Activated CD4-positive, alpha-beta T cell treated with anti-CD3 and anti-CD28 coated beads, Interleukin-2, amount 50 U/mL, for 16 hours (primary cell): ENCODE measurements at places on chromosomes 16 and 17.

DNA sequence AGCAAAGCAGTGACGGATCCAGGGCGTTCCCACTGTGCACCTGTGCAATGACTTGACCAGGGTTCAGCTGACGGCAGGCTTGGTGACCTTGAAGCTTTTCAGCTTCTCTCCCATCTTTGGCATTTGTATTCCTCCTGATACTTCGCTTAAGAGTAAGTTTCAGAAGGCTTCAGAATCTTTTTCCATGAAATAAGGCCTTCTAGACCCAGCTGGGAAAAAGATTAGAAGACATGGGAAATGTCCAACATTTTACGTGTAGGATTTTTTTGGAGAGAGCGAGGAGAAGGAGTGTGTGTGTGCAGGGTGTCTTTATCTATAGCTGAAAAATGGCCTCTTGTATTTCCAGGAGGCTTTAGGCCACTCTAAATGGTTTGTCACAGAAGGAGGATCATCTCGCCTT lies 104.1 kb downstream of the BANP start:
- no peak for DNase-seq

- DNase-seq = no peak
Measured at GRCh38 chr16:68387301-68387700, 61.0 kb downstream of the SMPD3 start.

DNA sequence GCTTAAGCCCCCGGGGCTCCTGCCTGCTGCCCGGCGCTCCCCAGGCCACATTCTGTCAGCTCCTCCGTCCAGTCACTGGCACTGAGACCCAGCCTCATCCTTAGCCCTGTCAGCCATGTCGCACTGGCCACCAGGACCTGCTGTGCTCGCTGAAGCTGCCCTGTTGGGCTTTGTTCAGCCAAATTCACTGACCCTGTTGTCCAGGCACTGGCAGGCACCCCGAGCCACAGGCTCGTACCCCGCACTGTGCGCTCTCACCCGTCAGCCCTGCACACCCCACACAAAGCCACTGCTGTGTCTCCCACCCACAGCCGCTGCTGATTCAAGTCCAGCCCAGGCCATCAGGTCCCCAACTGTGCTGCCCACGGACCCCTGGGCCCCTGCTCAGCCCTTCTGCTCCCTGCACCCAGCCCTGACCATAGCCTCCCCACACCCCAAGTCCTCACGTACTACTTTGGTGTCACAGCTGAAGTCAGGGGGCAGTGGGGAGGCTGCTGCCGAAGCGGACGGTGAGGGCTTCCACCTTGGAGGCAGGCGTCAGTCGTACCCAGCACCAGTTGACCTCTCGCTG lies 131.5 kb upstream of the CHMP6 start:
- DNase-seq = no peak

- DNase-seq = peak; percentile 79
Measured at GRCh38 chr17:80782536-80783427, 208.9 kb upstream of the CHMP6 start.

DNA sequence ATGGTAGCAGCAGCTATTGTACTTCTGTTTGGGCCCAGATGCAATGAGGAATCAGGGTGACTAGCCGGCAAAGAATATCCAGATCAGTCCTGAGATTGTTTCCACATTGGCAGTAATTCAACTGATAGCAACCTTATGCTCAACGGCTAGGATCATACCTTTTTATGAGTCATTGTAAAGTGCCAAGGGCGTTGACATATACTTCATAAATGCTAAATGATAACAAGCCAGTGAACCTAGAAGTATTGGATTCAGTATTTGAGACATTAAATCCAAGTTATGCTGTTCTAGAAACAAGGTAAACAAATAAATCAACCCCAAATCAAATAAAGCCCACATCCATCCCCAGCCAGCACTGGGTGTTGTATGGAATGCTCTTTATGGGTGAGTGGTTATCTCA lies 207.1 kb upstream of the ZFHX3 start:
- no peak for DNase-seq

GRCh38 chr17:53273126-53273525 lies 549.6 kb upstream of the KIF2B start:
- no peak for DNase-seq

- no peak for DNase-seq
Measured at GRCh38 chr17:81807839-81808238, 3.9 kb downstream of the GCGR start.

DNA sequence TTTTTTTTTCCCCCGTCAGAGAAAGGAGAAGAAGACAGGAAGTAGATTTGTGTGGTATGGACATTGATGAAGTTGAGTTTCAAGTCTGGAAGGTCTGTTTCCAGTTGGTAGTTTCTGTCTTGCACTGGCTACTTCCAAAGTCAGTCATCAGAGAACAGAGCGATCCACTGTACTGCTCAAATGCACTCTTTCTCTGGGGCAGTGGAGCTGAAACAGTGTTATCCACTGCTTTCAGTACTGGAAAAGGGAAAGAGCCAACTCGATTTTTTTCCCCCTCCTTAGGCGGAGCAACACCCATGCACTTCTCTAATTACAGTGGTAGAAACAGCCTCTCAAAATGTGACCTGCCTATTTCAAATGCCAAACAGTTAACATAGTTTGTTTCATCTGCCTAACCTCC lies 7.4 kb downstream of the PRKCA start:
- DNase-seq = peak; percentile 35

- no peak for DNase-seq
Measured at GRCh38 chr16:87253536-87253935, 63.7 kb downstream of the C16orf95 start.

- DNase-seq = no peak
Measured at GRCh38 chr17:35732806-35733136, 1.3 kb downstream of the RASL10B start.

DNA sequence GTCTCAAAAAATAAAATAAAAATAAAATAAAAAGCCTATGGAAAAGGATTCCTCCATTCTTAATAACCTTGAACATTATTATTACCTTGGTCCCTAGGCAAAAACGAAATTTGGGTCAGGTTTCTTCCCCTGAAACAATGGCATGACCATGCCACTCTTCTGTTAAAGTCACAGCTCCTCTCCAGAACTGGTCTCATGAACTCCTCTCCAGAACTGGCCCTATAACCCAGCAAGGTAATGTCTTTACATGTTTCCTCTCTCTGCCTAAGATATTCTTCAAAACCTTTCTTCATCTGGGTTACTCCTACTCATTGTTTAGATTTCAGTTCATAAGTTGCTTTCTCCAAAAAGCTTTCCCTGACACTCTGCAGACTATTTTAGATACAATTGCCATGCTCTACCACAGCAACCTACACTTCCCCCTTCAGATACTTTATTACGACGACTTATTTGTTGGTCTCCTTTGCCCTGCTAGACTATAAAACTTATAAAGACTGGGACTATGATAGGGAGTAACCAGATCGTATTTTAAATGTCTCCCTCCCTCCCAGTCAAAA lies 13.5 kb downstream of the TRIM37 start:
- no peak for DNase-seq

DNA sequence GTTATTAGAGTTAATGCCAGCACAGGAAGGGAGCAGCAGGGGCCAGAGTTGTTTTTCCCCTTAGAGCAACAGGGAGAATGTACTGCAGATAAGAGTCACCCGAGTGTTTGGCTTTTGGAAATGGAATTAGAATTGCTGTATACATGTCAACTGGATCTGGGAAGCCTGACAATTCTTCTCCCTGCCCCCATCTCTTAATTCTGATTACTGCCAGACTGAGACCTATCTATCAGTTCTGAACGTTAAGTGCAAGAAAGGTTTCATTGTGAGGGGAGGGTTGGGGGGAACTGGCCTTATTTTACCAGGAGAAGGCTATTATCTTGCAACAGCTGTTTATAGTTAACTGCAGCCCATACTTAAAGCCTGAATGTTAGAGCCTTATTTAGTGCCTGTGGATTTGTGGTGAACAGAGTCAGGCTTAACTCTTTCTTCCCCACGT lies 424.5 kb upstream of the CDH11 start:
- no peak for DNase-seq

DNA sequence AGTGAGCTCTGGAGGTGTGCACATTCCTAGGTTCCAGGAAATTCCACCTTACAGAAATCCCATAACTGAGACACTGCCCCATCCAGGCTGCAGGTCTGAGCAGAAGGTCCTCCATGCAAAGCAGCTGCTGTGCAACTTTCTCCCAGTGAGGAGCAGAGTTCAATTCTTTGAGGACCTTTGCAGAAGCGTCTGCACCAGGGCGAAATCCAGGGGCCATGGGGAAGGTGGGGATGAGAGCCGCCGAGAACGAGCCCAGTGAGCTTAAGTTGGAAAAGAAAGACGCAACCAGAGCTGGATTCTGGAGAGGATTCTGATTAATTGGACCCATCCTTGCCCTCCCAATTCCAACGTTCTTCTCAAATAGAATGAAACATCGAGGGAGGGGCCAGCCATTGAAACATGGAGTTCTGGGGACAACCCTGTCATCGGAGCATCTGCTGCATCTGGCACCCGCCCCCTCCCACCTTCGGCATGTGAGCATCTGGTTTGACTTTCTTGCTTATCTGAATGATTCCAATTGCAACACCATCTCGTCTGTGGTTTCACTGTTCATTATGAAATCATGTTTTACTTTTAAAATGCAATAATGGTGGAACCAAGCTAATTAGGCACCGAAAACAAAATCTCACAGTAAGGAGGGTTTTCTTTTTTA lies 190.6 kb upstream of the FOXF1 start:
- DNase-seq = no peak

- DNase-seq = no peak
Measured at GRCh38 chr17:79556271-79556670, 54.6 kb downstream of the RBFOX3 start.

- no peak for DNase-seq
Measured at GRCh38 chr16:12205378-12206097, 229.0 kb downstream of the SNX29 start.

GRCh38 chr16:9885467-9885866 lies 296.8 kb downstream of the GRIN2A start:
- DNase-seq = no peak

DNA sequence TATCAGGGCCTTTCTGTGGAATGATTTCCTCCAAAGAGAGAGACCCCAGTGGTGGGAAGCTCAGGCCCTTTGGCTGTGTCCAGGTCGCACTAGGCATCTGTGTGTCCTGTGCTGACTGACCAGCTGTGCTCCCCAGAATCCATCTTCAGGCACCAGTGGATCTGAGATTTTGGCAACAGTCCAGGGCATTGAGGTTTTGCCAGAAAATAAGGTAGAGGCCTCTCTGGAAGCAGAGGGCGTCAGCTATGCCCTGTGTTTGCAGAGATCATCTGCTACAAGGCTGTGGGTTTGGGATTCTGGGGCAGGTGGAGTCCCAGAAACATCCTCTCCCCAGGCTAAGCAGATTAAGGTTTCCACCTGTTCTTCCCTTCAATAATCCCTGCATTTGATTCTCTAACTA lies 57.5 kb upstream of the TOB1 start:
- DNase-seq = no peak

GRCh38 chr17:494601-495265 lies 142.1 kb upstream of the RPH3AL start:
- no peak for DNase-seq

DNA sequence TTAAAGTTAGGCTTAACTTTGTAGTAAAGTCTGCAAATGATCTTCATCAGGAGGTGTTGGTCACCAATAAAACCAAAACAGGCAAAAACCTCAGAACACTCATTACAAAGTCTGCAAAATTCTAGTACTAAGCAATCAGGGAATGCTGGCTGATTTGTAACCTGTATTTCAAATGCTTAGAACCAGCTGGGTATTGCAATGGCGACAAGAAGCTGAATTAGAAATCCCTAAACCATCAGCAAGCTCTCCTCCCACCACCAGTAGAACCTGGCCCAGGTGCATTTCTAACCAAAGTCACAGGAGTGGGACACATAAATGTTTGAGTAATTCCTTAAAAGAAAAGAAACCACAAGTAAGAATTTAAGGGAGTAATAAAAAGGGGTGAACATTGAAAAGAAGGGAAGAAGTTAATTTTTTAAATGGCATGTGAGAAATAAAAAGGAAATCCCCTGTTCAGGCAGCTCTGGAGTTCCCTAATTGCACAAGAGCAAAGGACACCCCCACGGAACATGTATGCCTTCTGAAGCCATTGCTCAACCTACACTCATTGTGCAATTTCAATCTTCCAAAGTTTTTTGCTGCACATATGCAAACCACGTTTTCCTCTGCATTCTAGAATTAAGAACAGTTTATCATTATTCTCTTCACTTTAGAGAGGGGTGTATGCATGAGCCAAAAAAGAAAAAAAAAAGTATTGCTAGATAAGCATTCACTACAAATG lies 102.9 kb downstream of the HIC1 start:
- DNase-seq = no peak

GRCh38 chr17:82277851-82278250 lies 4.4 kb upstream of the CSNK1D start:
- DNase-seq = no peak
